Activated naive CD4-positive, alpha-beta T cell treated with anti-CD3 and anti-CD28 coated beads, Interleukin-2, amount 10 ng/mL, durations not matched to agents 7 days and 5 days (primary cell): ENCODE measurements at places on chromosomes 1 and 21.

DNA sequence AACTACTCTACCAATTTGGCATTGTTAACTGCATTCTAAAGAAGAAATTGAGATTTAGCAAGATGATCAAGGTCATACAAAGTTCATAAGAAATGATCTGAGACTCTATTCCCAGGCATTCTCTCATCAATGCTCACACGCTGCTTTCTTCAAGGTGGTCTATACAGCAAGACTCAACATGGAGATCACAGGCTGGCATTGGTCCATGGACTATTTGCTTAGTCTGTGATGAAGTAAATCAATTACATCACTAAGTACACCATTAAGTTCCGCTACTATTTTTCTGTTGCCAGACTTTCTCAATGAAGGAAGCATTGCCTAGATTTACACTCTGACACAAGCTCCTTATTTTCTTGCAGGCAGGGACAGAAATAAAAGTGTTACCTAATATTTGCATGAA, 51.9 kb upstream of the CYP2J2 start:
- no peaks in the 10 kb centered on the region for H3K4me1 ChIP-seq
- H3K36me3 ChIP-seq: no peaks in the 10 kb centered on the region
- peaks cover 8% of the 10 kb centered on the region for H3K27me3 ChIP-seq
- DNase-seq: no peak

GRCh38 chr1:38992412-38993111, 1.5 kb downstream of the AKIRIN1 start:
- peaks cover 44% of the 10 kb centered on the region for H3K36me3 ChIP-seq
- no peaks in the 10 kb centered on the region for H3K27me3 ChIP-seq
- no peak for DNase-seq
- peak overlapping the region; percentile 85 for H3K4me3 ChIP-seq
- H3K4me1 ChIP-seq: peaks cover 66% of the 10 kb centered on the region
- peak overlapping the region; percentile 73 for H3K27ac ChIP-seq

DNA sequence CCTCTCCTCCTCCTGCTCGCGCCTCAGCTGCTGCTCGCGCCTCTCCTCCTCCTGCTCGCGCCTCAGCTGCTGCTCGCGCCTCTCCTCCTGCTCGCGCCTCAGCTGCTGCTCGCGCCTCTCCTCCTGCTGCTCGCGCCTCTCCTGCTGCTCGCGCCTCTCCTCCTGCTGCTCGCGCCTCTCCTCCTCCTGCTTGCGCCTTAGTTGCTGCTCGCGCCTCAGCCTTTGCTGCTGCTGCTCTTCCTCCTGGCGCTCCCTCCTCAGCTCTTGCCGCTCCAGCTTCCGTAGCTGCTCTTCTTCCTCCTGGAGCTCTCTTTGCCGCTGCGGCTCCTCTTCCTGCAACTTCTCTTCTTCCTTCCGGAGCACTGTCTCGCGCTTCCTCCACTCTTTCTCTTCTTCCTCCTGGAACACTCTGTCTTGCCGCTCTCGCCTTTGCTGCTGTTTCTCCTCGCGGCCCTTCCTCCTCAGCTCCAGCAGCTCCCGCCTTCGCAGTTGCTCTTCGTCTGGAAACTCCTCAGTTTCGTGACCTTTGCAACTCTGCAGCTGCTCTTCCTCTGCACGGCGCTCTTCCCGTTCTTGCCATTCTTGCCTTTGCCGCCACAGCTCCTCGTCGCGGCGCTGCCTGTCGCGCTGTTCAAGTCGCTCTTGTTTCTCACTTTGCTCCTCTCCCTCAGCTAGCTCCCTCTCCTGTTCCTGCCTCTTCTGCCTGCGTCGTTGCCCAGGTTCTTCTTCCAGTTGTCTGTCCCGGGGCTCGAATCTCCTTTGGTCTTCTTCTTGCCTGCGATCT, 3.0 kb downstream of the TCHH start:
- peaks cover 34% of the 10 kb centered on the region for H3K27me3 ChIP-seq
- no peak overlapping the region for H3K4me3 ChIP-seq
- peaks cover 5% of the 10 kb centered on the region for H3K4me1 ChIP-seq
- peak; percentile 32 for DNase-seq

- no peak overlapping the region for H3K27ac ChIP-seq
- DNase-seq: peak; percentile 14
- H3K4me1 ChIP-seq: no peaks in the 10 kb centered on the region
- H3K36me3 ChIP-seq: peaks cover 7% of the 10 kb centered on the region
These were observed 98.7 kb downstream of the OBSCN start for GRCh38 chr1:228306275-228307217.

DNA sequence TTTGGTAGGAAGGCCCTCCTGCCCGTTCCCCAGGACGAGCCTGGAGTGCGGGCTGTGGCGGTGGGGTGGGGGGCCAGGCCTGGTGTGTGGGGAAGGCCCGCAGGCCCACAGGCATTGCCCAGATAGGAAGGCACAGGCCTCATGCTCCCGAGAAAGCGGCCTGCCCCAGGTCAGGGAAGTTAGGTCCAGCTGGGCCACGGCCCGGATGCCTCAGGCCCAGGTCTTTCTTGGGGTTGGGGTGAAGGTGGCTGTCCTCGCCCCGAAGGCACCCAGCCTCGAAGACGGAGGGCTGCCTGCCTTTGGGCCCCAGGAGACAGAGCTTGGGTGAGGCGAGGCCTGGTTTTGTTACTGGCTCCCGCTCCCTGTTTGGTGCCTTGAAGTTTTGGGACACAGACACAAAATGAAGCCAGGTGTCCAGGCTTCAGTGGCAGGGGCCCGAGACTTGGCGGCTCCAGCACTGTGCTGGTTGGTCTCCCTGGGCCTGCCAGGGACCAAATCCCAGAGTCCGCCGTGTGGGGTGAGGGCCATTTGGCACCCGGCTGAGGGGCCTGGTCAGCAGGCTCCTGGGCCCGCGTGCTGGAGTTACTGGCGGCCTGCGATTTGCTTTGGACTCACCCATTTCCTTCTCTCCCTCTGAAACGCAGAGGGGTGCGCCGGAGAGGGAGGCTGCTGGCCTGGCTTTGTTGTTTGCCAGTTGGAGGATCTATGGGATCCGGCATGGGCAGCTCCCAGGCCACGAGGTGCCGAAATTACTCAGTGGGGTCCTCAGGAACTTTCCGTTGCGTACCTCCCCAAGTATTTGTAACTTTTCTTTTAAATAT, 2.0 kb downstream of the SKI start:
- H3K36me3 ChIP-seq: peaks cover 38% of the 10 kb centered on the region
- peak overlapping the region; percentile 96 for H3K4me3 ChIP-seq
- peaks cover 40% of the 10 kb centered on the region for H3K4me1 ChIP-seq
- peaks cover 18% of the 10 kb centered on the region for H3K27me3 ChIP-seq
- peak; percentile 42 for DNase-seq
- H3K27ac ChIP-seq: peak overlapping the region; percentile 99

GRCh38 chr1:224198572-224198971, 15.5 kb downstream of the DEGS1 start:
- peaks cover 3% of the 10 kb centered on the region for H3K4me1 ChIP-seq
- no peak for DNase-seq
- H3K27ac ChIP-seq: peak overlapping the region; percentile 61
- H3K36me3 ChIP-seq: peaks cover 18% of the 10 kb centered on the region
- H3K27me3 ChIP-seq: no peaks in the 10 kb centered on the region
- no peak overlapping the region for H3K4me3 ChIP-seq

DNA sequence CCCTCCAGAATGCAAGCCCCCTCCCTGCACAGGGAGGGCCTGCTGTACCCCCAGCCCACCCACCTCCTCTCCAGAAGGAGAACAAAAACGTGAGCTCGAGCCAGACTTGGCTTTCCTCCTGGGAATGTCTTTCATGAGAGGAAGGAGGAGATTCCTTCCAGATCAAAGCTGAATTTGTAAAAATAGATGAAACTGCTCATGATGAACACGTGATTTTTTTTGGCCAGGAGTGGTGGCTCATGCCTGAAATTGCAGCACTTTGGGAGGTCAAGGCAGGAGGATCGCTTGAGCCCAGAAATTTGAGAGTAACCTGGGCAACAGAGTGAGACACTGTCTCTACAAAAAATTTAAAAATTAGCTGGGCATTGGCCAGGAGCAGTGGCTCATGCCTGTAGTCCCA, 21.8 kb downstream of the GPR157 start:
- H3K4me3 ChIP-seq: no peak overlapping the region
- no peaks in the 10 kb centered on the region for H3K36me3 ChIP-seq
- no peaks in the 10 kb centered on the region for H3K27me3 ChIP-seq
- H3K27ac ChIP-seq: no peak overlapping the region

DNA sequence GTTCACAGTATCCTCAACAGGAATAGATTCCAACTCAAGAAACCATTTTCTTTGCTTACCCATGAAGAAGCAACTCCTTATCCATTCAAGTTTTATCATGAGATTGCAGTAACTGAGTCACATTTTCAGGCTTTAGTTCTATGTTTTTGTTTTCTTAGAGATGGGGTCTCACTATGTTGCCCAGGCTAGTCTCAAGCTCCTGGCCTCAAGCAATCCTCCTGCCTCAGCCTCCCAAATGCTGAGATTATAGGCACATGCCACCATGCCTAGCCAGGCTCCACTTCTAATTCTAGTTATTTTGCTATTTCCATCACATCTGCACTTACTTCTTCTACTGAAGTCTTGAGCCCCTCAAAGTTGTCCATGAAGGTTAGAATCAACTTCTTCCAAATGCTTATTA, 143.3 kb upstream of the HP1BP3 start:
- no peak overlapping the region for H3K4me3 ChIP-seq
- no peak for DNase-seq
- no peak overlapping the region for H3K27ac ChIP-seq
- H3K36me3 ChIP-seq: peaks cover 13% of the 10 kb centered on the region
- H3K27me3 ChIP-seq: no peaks in the 10 kb centered on the region
- peaks cover 16% of the 10 kb centered on the region for H3K4me1 ChIP-seq

GRCh38 chr1:71839876-71840275, 442.5 kb downstream of the NEGR1 start:
- H3K27me3 ChIP-seq: no peaks in the 10 kb centered on the region
- H3K36me3 ChIP-seq: no peaks in the 10 kb centered on the region
- H3K4me3 ChIP-seq: no peak overlapping the region
- no peak for DNase-seq
- no peak overlapping the region for H3K27ac ChIP-seq

GRCh38 chr1:156648496-156648895, 6.6 kb downstream of the BCAN start:
- H3K4me1 ChIP-seq: peaks cover 14% of the 10 kb centered on the region
- no peak overlapping the region for H3K27ac ChIP-seq
- no peak for DNase-seq
- H3K4me3 ChIP-seq: no peak overlapping the region
- no peaks in the 10 kb centered on the region for H3K36me3 ChIP-seq
- H3K27me3 ChIP-seq: peaks cover 99% of the 10 kb centered on the region

GRCh38 chr1:18178111-18178510, 70.5 kb downstream of the IGSF21 start:
- no peak overlapping the region for H3K27ac ChIP-seq
- no peaks in the 10 kb centered on the region for H3K36me3 ChIP-seq
- no peak for DNase-seq
- no peak overlapping the region for H3K4me3 ChIP-seq
- H3K4me1 ChIP-seq: no peaks in the 10 kb centered on the region

DNA sequence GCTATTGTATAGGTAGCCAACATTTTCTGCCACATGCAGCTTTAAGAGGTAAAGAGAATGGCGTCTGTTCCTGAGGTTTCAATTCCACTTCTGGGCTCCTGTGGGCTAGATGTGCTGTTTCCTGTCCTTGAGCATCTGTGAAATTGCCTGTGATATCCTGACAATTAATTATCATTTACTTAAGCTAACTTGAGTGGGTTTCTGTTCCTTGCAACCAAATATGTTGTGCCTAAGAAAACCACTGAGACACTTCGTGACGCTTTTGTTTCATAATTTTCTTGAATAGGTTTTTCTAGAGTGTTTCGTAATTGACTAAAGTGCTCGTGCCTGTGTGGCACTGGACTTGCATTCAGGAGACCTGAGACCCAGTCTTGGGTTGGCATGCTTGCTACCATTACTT, 127.3 kb upstream of the POU3F1 start:
- H3K4me3 ChIP-seq: no peak overlapping the region
- H3K27me3 ChIP-seq: peaks cover 4% of the 10 kb centered on the region
- no peak for DNase-seq
- no peak overlapping the region for H3K27ac ChIP-seq
- H3K36me3 ChIP-seq: no peaks in the 10 kb centered on the region

- peaks cover 51% of the 10 kb centered on the region for H3K4me1 ChIP-seq
- no peaks in the 10 kb centered on the region for H3K27me3 ChIP-seq
- DNase-seq: no peak
- no peak overlapping the region for H3K27ac ChIP-seq
These were observed 124.4 kb downstream of the TOMM20 start for GRCh38 chr1:235004276-235004675.

GRCh38 chr1:7253118-7253480, 467.8 kb downstream of the CAMTA1 start:
- H3K4me3 ChIP-seq: no peak overlapping the region
- no peaks in the 10 kb centered on the region for H3K4me1 ChIP-seq
- no peaks in the 10 kb centered on the region for H3K36me3 ChIP-seq
- no peak for DNase-seq
- no peak overlapping the region for H3K27ac ChIP-seq
- peaks cover 17% of the 10 kb centered on the region for H3K27me3 ChIP-seq

GRCh38 chr1:26391450-26391849, 18.9 kb upstream of the ZNF683 start:
- H3K4me1 ChIP-seq: peaks cover 49% of the 10 kb centered on the region
- no peaks in the 10 kb centered on the region for H3K36me3 ChIP-seq
- peaks cover 22% of the 10 kb centered on the region for H3K27me3 ChIP-seq
- no peak overlapping the region for H3K27ac ChIP-seq

- no peak overlapping the region for H3K27ac ChIP-seq
- peaks cover 15% of the 10 kb centered on the region for H3K4me1 ChIP-seq
- DNase-seq: no peak
- no peak overlapping the region for H3K4me3 ChIP-seq
- H3K27me3 ChIP-seq: no peaks in the 10 kb centered on the region
These were observed 4.7 kb upstream of the SPATA45 start for GRCh38 chr1:212852105-212852688.

DNA sequence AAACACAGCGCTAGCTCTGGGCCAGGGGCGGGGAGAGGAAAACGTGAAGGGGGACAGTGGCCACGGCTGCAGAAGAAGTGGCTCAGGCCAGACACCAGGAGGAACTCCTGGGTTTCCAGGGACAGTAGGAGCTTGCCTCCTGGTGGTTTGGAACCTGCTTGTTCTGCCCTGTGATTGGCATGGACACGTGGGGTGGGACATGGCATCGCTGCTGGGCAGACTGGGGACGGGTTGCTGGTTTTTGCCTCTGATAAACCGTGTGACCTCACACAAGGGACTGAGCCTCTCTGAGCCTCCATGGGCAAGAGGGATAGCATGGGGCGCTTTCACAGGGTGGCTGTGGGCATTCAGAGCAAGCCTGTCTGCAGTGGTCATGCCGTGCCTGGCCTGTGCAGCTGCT, 7.5 kb upstream of the PLCH2 start:
- H3K4me1 ChIP-seq: no peaks in the 10 kb centered on the region
- no peak for DNase-seq
- no peak overlapping the region for H3K4me3 ChIP-seq
- H3K36me3 ChIP-seq: no peaks in the 10 kb centered on the region

DNA sequence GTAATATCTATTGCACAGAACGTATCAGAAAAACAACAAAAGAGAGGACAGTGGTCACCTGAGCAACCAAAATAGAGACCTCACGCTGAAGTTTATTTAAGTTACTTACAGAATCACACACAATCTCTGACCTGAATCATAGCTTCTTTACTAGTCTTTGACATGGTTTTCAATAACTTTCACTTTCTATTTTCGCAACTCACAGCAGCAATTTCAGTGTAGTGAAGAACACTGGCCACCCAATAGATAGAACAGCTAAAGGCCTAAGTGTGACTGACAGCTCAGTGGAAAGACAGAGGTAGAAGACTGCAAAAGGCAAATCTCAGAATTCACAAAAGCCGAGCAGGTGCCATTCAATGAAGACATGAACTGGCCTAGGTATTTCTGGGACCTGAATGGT, 435.6 kb upstream of the CHRM3 start:
- no peak overlapping the region for H3K27ac ChIP-seq
- no peaks in the 10 kb centered on the region for H3K27me3 ChIP-seq
- H3K4me3 ChIP-seq: no peak overlapping the region
- no peaks in the 10 kb centered on the region for H3K36me3 ChIP-seq
- no peak for DNase-seq
